Fibroblast of the conjunctiva (primary cell): ENCODE measurements at places on chromosomes 2 and 18.

GRCh38 chr2:88195246-88195645 is 25.1 kb downstream of the THNSL2 start:
- no peak for DNase-seq

GRCh38 chr2:1900732-1901131 is 156.4 kb upstream of the PXDN start:
- DNase-seq, result no peak

DNA sequence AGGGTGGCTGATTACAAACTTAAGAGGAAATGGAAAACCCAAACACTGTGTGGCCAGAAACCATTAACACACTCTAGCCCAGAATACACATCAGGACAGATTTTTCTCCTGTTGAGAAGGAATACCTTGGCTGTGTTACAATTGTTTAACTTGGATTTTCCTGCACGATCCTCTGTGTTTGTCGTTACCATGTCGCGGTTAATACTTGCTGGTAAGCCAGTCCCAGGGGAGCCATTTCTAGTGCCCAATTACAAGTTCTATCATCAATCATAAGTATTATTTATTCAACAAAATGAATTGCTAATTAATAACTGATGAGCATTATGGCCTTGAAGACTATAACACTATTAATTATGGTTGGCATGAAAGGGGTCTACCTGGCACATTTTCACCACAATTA is 146.8 kb downstream of the LNPK start:
- no peak for DNase-seq

DNA sequence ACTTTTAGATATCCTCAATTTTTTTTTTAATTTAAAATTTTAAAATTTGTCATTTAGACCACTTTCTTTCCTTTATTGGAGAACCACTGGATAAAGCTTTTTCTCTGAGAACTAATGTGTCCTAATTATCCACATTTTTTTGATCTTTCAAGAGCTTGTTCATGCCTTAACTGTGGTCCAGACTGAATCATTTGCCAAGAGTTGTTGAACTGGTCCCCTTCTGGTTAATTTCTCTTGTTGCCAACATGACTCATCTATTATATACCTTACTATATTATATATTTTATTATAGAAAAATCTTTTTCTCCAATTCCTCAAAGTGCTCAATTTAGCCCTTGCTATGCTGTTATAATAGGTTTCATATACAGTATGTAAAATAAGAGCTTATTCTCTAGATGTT is 53.1 kb upstream of the TMEM87B start:
- DNase-seq, result no peak

DNA sequence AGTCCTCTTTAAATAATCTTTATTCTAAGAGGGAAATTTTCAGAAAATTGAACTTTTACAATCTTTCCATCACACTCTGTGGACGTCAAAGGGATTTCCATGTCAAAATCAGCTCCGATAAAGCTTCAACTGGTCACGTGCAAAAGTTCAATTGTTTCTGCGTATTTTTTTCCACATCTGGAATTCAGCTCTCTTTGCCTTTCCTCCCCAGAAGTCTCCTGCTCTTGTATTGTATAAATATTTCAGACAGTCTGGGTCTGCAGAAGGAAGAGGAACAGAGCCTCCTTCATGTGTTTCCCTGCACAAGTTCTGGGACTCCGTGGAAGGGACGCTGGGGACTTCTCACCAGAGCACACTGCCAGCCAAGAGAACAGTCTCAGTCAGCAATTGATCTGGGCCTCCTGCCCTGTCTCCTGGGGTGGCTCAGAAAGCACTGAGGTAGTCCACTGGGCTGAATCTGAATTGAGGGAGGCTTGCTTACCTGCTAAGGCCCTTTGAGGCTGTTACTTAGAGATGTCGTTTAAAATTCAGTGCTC is 251.5 kb downstream of the TFCP2L1 start:
- DNase-seq, result no peak

GRCh38 chr2:64839844-64840243 is 149.4 kb upstream of the SLC1A4 start:
- no peak for DNase-seq

GRCh38 chr2:84723831-84724230 is 157.1 kb downstream of the TRABD2A start:
- no peak for DNase-seq

GRCh38 chr2:173571021-173571821 is 216.5 kb downstream of the CDCA7 start:
- no peak for DNase-seq

DNA sequence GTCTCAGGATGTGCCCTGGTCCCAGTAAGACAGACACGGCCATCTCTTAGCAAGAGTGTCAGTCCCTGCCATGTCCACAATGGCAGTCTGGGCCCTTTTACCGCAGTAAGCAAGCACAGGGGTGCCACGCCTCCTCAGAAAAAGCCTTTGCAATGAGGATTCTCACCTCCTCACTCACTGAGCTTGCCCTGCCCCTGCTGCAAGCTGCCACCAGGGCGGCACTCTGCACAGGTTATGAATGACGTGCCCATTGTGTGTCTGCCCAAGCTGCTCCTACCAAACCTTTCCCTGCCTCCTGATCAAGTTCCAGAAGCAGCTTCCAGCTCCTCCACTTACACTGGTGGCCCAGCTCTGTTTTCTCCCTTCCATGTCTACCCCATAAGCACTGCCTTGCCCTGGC is 23.3 kb downstream of the ERCC3 start:
- DNase-seq, result no peak

- DNase-seq, result no peak
These were observed 71.5 kb downstream of the THADA start for GRCh38 chr2:43524177-43524965.

- DNase-seq, result no peak
These were observed 52.4 kb downstream of the TGFA start for GRCh38 chr2:70501215-70501614.

- DNase-seq, result peak; percentile 22
These were observed 11.4 kb upstream of the ALPI start for GRCh38 chr2:232444409-232445148.

- no peak for DNase-seq
These were observed 339.5 kb upstream of the GCFC2 start for GRCh38 chr2:76050196-76050595.

DNA sequence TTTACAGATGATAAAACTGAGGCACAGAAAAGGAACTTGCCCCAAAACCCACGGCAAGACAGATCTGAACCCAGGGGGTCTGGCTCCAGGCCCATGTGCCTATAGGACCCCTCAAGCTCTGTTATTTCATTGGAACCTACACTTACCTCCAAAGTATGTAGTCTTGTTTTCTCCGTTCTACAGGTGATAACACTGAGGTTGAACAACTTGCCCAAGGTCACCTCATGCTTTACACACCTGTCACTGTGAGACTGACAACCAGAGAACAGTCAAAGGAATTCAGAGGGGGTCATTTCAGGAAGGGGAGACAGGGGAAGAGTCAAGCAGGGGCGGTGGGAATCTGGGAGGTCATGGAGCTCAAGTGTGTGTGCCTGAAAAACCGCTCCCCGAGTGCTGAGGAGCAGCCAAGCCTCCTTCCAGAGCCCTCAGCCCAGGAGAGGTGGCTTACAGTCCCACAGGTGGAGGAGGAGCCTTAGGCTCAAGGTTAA is 47.7 kb downstream of the SERTAD2 start:
- DNase-seq, result no peak

DNA sequence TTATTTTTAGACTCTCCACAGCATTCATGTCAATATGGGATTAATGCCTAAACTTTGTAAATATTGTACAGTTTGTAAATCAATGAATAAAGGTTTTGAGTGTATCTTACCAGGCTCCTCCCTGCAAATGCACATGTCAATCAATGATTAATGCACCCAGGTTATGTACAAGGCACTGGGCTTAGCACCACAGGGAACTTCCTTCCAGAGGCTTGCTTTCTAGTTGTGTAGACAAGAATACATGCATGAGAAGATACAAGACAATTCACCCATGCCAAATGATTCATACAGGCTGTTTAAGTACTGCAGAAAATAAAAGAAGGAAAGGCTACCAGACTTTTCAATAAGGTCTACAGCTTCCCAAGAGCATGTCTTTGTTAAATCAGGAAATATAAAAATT is 114.1 kb downstream of the MMADHC start:
- no peak for DNase-seq

- no peak for DNase-seq
These were observed 65.0 kb upstream of the MMADHC start for GRCh38 chr2:149652526-149652925.

- peak; percentile 17 for DNase-seq
These were observed 128.4 kb upstream of the CBLN2 start for GRCh38 chr18:72672364-72673184.

GRCh38 chr2:128644718-128645256 is 326.1 kb upstream of the HS6ST1 start:
- DNase-seq, result no peak

GRCh38 chr2:172103471-172104272 is 972 bp upstream of the DLX2 start:
- peak; percentile 77 for DNase-seq

DNA sequence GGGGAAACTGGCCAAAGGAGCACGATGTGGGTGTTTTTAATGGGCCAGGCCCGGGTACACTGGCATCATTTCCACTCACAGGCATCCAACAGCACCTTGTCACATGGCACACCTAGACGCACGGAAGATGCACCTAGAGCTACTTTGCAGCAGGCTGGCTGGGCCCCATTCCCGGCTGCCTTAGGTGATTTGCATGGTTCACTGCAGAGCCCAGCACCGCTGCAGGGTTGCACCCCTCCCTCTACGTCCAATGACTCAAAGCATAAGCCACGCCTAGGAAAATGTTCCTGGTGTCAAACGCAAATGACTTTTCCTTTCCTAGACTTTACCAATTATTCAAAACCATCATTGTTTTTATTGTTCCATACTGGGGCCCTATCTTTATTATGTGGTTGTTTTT is 222.9 kb downstream of the EIPR1 start:
- DNase-seq, result no peak

- DNase-seq, result peak; percentile 18
These were observed 10.6 kb upstream of the HOXD4 start for GRCh38 chr2:176140513-176141317.

- no peak for DNase-seq
These were observed 37.0 kb downstream of the PIK3C3 start for GRCh38 chr18:41992066-41992465.

DNA sequence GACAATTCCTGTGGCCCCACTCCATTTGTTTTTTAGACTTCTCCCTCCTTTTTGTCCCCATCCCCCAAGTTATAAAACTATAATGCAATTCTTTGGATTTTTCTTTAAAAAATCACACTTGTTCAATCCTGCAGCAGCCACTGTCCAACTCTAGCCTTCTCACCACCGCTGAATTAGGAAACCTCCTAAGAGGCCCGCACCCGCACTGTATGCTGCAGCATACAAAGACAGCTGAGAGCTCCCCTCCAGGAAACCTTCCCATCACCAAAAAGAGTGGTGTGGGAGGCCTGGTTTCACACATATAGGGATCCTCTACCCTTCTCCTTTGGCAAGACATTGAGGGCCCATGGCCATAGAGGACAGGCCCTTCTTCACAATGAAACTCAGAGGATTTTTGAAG is 2.9 kb downstream of the PCGF1 start:
- DNase-seq, result no peak

DNA sequence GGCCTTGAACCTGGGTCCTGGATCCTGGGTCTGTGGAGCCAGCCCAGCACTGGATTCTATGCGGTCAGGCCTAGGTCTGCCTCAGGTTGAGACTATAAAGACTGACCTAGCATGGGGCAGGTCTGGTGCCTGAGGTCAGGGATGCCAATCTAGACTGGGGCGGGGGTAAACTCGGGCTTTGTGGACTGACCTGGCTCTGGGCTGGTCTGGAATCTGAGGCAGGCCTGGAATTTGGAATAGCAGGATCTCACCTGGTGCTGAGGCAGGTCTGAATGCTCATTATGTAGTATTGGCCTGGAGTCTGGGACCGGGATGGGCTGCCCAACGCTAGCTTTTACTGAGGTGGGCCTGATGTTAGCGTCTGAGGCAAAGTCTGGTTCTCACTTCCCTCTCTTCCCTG is 256.0 kb downstream of the KIAA1328 start:
- no peak for DNase-seq

DNA sequence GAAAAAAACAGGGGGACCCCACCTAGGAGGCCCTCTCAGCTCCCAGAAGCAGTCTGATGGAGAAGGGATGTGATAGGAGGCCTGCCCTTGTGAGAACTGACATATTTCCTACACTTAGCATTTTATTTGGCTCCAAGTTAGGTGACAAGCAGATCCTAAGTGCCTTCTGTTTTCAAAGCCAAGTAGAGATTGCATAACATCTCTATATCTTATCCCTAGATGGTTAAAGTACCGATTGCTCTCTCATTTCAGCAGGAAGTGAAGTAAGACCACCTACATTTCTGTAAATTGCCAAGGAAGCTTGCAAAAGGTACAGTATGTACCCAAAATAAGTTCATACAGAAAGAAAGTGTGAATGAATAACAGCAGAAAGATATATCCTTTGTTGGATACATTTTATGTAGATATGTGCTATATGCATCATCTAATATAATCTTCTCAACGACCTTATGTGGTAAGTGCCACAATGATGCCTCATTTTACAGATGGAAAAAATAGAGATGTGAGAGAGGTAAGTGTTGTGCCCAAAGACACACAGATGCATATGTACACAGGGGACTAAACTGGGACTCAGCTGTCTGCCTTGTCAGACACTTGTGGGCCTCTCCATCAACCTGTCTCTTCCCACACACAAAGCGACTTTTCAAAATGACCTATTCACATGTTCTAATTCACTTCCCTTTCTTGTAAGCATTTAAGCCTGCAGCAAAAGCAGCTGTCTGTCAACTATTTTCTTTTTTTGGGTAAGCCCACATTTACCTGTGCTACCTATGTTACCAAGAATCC is 38.9 kb downstream of the DHRS9 start:
- DNase-seq, result no peak
